ENCODE measurements at places on chromosomes 11 and 22.

- DNase-seq, result no peak
Measured at GRCh38 chr11:122215244-122215992, 99.4 kb upstream of the BLID start.

GRCh38 chr11:25436326-25436725 is 895.6 kb upstream of the ANO3 start:
- DNase-seq, result no peak

GRCh38 chr11:76798202-76798581 is 15.0 kb downstream of the TSKU start:
- no peak for DNase-seq

- DNase-seq, result no peak
Measured at GRCh38 chr11:21254055-21254454, 584.7 kb downstream of the NELL1 start.

DNA sequence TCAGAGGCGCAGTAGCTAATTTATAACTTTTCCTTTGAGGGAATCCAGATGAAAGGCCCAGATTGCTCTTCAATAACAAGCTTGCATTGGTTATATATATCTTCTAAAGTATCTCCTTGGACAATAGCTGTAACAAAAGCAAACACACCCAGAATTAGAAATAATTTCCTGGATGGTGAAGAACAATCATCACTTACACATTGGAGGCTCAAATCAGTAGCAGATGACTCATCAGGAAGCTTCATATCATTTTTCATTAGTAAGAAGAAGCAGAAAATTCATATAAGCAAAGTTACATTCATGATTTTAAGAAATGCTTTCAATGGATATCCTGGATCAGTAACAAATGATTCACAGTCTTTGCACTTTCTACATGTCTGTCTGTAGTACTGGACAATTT is 173.6 kb upstream of the CCDC90B start:
- no peak for DNase-seq

GRCh38 chr22:49958931-49959781 is 1.4 kb upstream of the PIM3 start:
- no peak for DNase-seq

- no peak for DNase-seq
Measured at GRCh38 chr11:46860218-46860617, 14.1 kb upstream of the CKAP5 start.

GRCh38 chr11:7418061-7418460 is 67.2 kb upstream of the OLFML1 start:
- DNase-seq, result no peak

GRCh38 chr11:44104481-44105294 is 9.2 kb downstream of the EXT2 start:
- DNase-seq, result no peak

- no peak for DNase-seq
Measured at GRCh38 chr11:36377759-36378564, 81.9 kb downstream of the PRR5L start.

GRCh38 chr11:16603245-16603644 is 135.2 kb upstream of the C11orf58 start:
- no peak for DNase-seq

GRCh38 chr11:107102692-107103477 is 84.6 kb upstream of the GUCY1A2 start:
- peak; percentile 10 for DNase-seq

DNA sequence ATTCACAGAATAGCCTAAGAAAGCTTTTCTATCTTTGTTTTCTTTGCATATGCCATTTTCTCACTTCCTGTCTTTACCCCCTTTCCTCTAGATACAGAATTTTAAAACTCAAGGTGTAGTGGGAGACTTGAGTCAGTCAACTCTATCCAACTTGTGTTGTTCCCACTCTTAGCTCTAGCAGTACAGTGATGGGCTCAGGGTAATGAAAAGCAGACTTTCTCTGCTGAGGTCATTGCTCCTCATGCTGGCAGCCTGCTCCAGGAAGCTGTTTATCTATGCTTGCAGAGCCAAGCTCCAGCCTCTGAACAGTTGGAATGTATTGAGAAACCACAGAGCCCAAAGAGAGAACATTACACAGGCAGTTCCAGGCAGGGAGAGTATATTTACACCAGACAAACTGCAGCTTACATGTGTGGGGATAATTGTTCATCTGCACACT is 68.1 kb downstream of the CSTPP1 start:
- peak; percentile 52 for DNase-seq

DNA sequence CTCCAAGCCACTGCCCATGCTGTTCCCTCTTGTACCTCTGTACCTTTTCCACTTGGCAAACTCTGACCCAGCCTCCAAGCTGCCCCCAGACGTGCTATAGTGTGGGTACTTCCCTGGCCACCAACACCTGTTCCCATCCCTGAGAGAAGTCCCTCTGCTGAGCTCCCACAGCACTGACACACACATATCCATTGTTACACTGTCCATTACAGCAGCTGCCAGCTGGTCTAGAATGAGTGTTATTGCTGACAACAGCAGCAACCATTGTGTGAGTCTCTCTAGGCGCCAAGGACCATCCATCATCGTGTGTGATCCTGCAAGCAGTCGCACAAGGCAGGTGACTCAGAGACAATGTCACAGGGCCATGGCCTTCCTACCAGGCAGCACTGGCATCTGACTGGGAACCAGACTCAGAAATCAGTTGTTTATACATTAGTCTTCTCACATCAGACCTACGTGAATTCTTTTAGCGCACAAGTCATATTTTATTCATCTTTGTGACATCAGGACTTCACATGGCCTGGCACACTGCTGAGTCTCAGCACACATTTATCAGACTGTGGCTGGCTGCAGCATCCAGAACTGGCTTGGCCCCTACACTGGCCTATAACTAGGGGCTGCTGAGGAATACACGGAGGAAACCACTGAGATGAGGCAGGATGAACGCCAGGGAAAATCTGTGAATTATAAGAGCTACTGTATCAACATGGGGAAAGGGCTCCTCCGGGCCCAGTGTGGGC is 56.4 kb downstream of the SGSM3 start:
- no peak for DNase-seq

- DNase-seq, result no peak
Measured at GRCh38 chr11:62233730-62234129, 8.3 kb upstream of the SCGB1D2 start.

DNA sequence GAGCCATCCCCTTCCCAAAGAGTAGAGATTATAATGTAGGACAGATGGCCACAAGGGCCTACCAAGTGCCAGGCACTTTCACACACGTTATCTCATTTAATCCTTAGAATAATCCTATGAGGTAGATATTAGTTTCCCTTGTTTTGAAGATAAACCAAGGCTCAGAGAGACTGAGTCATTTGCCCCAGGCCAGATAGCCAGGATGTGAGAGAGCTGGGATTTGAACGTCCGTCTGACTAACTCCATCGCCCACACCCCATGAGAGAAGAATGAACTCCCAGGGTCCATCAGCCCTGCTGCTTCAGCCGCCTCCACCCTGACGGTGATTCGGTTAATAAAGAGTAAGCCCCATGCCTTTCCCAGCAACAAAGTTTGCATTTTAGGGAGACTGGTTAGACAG is 10.7 kb downstream of the PRG3 start:
- DNase-seq, result no peak

- DNase-seq, result no peak
Measured at GRCh38 chr11:123018702-123019101, 37.1 kb upstream of the BSX start.

DNA sequence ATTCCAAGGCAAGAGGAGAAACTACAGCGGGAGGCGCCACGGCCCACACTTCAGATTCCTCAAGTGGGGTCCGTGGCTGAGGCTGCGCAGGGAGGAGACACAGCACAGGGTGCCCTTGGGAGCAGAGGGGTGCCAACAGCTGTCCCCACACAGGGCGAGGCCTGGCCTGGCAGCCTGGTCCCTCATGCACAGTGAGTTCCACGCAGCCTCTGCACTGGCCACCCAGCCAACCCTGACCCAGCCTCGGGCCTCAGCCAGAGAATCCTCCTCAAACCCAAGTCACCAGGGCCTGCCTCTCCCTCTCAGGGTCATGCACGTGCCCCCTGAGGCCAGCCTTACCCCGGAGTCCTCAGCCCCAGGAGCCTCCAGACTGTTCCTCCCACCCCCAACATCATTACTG is 22.4 kb upstream of the MOB2 start:
- DNase-seq, result no peak

DNA sequence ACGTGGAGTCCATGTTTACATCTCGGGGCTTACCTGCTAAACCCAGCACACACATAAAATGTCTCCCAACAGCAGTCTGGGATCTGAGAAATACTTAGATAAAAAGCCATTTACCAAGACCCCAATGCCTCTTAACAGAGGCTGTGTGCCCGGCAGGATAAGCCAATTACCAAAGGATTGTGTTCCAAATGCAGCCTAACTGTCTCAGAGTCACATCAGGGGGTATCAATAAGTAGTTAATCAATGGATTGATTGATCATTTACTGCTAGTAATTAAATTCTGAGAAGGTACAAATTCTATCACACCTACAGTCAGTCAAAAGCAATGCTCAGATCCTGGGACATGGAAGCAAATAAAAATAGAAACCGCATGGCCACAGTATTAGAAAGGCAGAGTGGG is 125.6 kb downstream of the DSCAML1 start:
- DNase-seq, result no peak

GRCh38 chr11:57095417-57095816 is 86.3 kb upstream of the LRRC55 start:
- DNase-seq, result no peak

Data from NCI-H1694 (cell line).